ENCODE measurements at places on chromosomes 7 and 10. TPM values are rescaled to one million over a fixed set of nuclear protein-coding genes. Genes with fewer than 3 reads are reported as not detected.

- H3K4me1 ChIP-seq, result no peaks in the 10 kb centered on the region
- H3K27me3 ChIP-seq, result no peaks in the 10 kb centered on the region
- H3K4me3 ChIP-seq, result no peak overlapping the region
- H3K27ac ChIP-seq, result no peak overlapping the region
These were observed 74.8 kb downstream of the FAM185A start for GRCh38 chr7:102823390-102824119.

- no peak overlapping the region for H3K27ac ChIP-seq
- no peak for DNase-seq
- no peaks in the 10 kb centered on the region for H3K36me3 ChIP-seq
- H3K4me3 ChIP-seq, result no peak overlapping the region
- H3K27me3 ChIP-seq, result 0 out of 2 replicates have a peak, but pooled peaks cover 10% of the 10 kb centered on the region
These were observed 402.8 kb downstream of the CDC14C start for GRCh38 chr7:49327155-49327554.

DNA sequence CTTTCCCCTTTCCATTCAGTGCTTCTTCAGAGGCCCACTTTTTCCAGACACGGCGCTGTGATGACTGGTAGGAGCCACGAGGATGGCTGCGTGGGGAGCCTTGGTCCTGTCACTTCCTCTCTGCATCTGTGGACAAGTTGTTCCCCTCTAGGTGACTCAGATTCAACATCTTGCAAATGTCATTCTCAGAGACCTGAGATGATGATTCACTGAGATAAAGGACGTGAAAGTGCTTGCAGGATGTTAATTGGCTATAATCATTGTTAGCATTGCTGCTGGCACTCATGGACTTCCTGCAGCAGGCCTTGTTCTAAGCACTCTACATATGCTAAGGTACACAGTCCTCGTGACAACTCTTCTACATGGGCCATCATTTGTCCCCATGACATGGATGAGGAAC lies 489.8 kb upstream of the ZMIZ1 start:
- no peak overlapping the region for H3K27ac ChIP-seq
- 0 out of 2 replicates have a peak, but pooled peaks cover 3% of the 10 kb centered on the region for H3K27me3 ChIP-seq
- H3K4me1 ChIP-seq, result no peaks in the 10 kb centered on the region
- H3K36me3 ChIP-seq, result no peaks in the 10 kb centered on the region
- no peak overlapping the region for H3K4me3 ChIP-seq

DNA sequence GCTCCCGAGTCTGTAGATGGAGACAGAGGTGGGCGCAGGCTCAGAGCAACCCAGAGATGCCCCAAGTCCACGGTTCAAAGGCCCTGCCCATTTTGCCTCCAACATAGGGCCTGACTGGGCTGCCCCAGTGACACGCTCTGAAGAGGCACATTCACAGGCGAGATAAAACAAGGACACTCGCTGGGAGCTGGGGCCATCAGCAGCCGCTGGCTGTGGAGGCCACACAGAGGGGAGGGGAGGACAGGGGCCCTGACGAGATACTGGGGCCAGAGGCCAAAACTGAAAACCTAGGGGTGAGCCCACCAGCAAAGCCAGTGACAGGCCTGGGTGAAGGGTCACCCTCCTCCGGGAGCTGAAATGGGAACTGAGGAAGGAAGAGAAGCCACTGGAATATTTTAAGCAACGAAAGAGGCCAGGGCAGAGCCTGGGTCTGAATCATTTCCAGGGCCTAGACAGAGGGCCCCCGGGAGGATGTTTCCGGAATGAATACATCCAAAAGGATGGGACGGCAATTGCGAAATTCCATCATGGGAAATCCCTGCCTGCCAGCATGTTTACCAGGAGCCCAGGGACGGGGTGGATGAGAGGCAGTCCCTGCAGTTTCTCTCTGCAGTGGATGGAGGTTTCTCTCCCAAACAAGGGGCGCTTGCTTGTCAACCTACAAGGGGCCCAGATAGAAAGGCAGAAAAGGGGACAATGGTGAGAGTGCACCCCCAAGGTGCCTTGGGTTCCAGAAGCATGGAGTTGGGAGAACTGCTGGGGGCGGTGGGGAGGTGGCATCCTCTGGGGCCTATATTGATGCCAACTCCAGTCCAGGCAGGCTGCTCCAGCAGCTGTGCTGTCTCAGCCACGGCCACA lies 29.0 kb upstream of the HSPA12A start:
- no peak for DNase-seq
- H3K4me1 ChIP-seq, result peaks cover 71% of the 10 kb centered on the region
- no peaks in the 10 kb centered on the region for H3K36me3 ChIP-seq
- no peaks in the 10 kb centered on the region for H3K27me3 ChIP-seq

- no peak overlapping the region for H3K27ac ChIP-seq
- H3K36me3 ChIP-seq, result no peaks in the 10 kb centered on the region
- H3K4me1 ChIP-seq, result peaks cover 5% of the 10 kb centered on the region
- DNase-seq, result peak; percentile 29
- no peak overlapping the region for H3K4me3 ChIP-seq
- no peaks in the 10 kb centered on the region for H3K27me3 ChIP-seq
These were observed 452.6 kb downstream of the SUGCT start for GRCh38 chr7:40587419-40587818.

- H3K4me1 ChIP-seq, result peaks cover 22% of the 10 kb centered on the region
- no peak for DNase-seq
- H3K36me3 ChIP-seq, result no peaks in the 10 kb centered on the region
These were observed 49.0 kb downstream of the SPOCK2 start for GRCh38 chr10:72039377-72039776.

The UBE3C gene
- 77.6 TPM for total RNA-seq

The SKIDA1 gene
- total RNA-seq, result 0.65 TPM

GRCh38 chr7:137668404-137668803 lies 178.4 kb downstream of the DGKI start:
- H3K27ac ChIP-seq, result no peak overlapping the region
- peaks cover 14% of the 10 kb centered on the region for H3K4me1 ChIP-seq
- no peaks in the 10 kb centered on the region for H3K36me3 ChIP-seq
- no peak overlapping the region for H3K4me3 ChIP-seq
- no peak for DNase-seq

DNA sequence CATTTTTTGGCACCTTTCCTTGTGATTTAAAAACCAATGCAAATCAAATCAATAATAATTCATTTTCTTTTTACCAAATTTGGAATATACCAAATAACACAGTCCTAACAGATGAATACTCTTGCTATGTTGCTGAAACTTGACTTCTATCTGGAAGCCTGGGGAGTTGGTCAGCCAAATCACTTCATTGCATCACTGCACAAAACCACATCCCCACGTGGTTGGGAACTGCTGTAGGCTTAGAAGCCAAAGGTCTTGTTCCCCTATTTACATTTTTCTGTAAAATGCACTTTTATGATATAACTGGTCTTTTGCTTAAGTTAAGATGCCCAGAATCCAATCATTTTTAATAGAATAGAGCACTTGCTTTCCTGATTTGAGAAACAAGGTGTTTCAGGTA lies 15.2 kb downstream of the GPR85 start:
- no peaks in the 10 kb centered on the region for H3K4me1 ChIP-seq
- no peak overlapping the region for H3K27ac ChIP-seq
- no peaks in the 10 kb centered on the region for H3K27me3 ChIP-seq
- H3K36me3 ChIP-seq, result no peaks in the 10 kb centered on the region
- DNase-seq, result no peak
- no peak overlapping the region for H3K4me3 ChIP-seq

The PRKG1 gene
- 0.68 TPM for total RNA-seq
